Hypothalamus (tissue), 51 donors: ENCODE measurements at places on chromosomes 4 and X.

DNA sequence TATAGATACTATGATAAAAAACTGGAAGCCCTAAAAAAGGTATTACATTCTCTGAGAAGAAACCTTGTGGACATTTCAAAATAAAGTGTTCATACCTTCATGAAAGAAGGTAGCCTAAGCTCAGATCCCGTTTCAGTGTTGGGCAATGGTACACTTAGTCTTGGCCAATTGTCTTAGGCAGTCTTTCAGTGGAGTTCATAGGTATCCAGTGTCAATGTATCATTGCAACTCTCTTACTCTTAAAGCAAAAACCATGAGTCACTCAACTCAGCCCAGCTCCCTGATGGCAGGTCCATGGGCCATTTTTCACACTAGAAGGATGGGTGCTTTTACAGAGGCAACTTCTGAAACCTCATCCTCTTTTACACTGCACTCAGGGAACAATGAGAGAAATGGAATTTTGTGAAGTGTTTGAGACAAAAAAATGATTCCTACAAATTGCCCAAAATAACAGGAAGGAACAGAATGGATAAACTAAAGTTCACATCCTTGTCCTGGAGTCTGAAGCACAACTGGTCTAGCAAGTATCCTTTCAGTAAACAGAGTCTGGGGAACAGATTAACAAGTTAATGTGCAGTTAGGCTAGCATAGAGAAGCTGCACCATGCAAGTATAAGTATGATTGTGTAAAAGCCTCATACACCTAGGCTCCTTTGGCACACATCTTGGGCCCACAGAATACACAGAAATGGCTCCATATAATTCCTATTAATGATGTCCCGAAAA lies 7.0 kb upstream of the ZNF827 start:
- DNase-seq: no peak

GRCh38 chr4:47643845-47644244 lies 158.8 kb downstream of the ATP10D start:
- DNase-seq: no peak

GRCh38 chrX:40199704-40200103 lies 101.9 kb upstream of the BCOR start:
- DNase-seq: no peak

- no peak for DNase-seq
Observed at GRCh38 chr4:83234902-83235644, 49.5 kb downstream of the COQ2 start.

DNA sequence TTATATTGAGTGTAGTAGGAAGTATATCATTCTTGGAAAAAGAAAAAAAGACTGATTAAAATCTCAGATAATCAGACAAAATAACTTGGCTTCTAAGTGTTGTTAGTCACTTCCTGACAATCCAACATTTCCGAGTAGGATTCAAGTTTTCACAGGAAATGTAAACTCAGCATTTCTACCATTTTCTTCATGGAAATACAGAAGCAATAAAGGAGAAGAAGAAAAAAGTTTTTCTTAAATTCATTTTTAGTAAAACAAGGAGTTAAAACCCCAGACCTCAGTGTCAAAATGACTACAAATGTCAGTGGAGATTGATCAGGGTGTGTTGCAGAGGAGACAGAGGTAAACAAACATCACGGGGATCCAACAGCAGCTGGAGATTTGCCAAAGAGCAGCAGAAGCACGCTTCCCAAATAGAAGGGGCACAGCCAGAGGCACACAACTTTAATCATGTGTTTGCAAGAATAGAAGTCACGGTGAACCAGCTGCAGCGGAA lies 129.3 kb upstream of the FAM9B start:
- DNase-seq: no peak

- DNase-seq: no peak
Observed at GRCh38 chr4:172553216-172553615, 615.4 kb upstream of the GALNT7 start.

GRCh38 chrX:143632625-143633410 lies 3.1 kb downstream of the SLITRK4 start:
- no peak for DNase-seq

- no peak for DNase-seq
Observed at GRCh38 chrX:46209037-46209436, 336.2 kb downstream of the ZNF674 start.

- DNase-seq: no peak
Observed at GRCh38 chrX:31228415-31228832, 156.6 kb upstream of the FTHL17 start.

DNA sequence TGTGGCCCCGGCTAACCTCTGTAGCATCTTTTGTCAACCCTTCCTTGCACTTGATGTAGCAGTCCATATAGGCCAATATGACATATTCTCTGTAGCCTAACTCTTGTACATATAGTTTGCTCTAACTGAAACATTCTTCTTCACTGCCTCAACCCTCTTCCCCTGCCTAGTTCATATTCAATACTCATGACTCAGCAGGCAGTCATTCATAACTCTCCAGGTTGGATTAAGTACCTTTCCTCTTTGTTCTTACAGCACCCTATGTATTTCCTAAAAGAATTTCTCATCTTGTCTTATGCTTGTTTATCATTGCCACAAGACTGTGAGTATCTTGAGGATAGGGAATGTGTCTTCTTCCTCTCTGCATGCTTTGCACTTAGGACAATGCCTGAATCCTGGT lies 76.9 kb downstream of the TMLHE start:
- DNase-seq: no peak

GRCh38 chr4:88040707-88041106 lies 33.3 kb downstream of the PKD2 start:
- no peak for DNase-seq

DNA sequence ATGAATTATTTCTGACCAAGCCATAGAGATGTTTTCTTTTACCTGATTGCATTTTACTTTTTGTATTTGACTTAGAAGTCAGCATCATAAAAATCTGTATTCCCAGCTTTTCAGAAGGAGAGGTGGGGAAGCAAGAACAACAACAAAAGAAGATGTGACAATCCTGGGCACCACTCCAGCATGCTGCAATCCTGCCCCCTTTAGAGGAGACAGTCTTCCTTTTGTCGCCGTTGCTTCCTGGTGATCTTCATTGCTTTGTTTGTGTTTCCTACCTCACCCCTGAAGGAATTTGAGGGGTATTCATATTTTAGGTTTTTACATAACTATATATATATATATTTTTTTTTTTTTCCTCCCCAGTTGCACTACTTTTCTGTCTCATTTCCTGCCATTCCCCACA lies 3.7 kb downstream of the QRFPR start:
- DNase-seq: no peak

GRCh38 chr4:152064282-152064681 lies 303.5 kb upstream of the GATB start:
- no peak for DNase-seq

DNA sequence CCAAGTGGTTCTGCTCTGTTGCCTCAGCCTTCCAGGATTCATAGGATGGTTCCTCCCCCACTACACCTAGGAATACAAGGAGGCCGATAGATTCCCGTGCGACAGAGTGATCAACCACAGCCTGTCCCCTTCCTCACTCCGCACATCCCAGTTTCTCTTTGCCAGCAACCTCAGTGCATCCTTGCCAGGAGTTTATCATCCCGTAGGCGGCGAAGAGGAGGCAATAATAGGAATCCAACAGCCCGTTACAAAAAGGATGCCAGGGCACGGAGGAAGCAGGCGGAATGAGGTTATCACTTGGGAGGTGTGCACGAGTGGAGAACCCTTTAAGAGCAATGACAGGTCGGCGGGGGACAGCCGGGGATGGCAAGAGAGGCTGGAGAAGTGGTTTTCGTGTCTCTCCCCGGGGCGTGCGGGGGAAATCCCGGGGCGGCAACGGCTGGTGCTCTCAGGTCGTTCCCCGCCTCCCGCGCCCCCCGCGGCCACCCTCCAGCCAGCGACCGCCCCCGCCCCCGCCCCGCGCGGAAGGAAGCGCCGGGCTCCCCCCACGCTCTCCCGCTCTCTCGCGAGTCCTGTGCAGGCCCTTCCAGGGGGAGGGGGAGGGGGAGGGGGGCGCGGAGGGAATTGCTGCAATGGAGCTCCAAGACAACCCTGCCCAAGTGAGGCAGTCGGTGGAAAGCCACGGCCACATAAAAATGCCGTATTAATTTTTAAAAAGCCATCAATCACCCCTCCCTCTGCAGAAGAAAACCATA lies 1.6 kb downstream of the PPP3CA start:
- DNase-seq: peak; percentile 18

GRCh38 chrX:45781901-45782553 lies 581.4 kb upstream of the DIPK2B start:
- no peak for DNase-seq

DNA sequence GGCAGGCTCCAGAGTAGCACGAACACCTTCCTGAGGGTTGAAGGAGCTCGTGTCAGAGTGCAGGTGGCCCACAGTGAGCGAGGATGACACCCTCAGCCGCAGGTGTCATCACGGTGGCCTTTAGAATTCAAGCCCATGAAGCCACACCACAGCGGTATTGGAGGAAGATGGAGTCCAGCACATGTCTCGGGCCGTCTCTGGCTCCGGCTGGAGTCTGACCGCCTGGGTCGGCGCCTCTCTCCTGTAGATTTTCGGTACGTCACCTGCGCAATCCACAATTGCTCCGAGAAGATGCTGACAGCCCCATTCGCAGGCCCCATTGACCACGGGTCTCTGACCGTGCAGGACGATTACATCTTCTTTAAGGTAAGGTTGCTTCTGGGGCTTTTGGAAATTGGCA lies 229.4 kb upstream of the PSAPL1 start:
- no peak for DNase-seq

GRCh38 chrX:39677585-39677977 lies 420.2 kb downstream of the BCOR start:
- no peak for DNase-seq

DNA sequence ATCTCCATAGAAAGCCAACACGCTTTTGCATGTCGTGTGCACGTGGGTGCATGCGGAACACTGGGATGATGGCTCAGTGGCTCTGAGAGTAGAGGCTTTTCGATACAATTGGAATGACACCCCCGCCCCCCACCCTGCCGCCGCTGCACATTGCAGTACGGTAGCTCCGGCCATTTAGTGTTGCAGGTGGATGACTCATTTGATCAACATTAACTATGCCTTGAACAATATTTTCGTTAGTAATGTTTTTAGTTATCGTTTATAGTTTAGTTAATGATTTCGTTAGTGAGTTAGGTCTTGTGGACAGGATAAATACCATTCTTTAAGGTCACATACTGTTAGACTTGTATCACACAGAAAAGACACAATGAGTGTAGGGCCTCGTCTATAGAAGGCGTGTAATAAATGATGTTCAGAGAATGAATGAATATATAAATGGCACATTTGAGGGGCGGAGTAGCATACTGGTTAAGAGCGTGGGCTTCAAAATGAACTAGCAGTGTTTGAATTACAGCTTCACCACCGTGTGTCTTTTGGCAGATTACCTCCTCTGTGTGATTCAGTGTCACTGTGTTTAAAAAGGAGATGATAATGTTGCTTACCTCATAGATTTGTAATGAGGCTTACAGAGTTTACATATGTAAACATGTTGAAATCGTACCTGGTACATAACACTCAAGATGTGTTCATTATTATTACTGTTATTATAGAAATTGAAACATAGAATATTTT lies 67.2 kb upstream of the TENM3 start:
- no peak for DNase-seq

GRCh38 chrX:132263127-132263526 lies 43.9 kb upstream of the RAP2C start:
- DNase-seq: no peak

DNA sequence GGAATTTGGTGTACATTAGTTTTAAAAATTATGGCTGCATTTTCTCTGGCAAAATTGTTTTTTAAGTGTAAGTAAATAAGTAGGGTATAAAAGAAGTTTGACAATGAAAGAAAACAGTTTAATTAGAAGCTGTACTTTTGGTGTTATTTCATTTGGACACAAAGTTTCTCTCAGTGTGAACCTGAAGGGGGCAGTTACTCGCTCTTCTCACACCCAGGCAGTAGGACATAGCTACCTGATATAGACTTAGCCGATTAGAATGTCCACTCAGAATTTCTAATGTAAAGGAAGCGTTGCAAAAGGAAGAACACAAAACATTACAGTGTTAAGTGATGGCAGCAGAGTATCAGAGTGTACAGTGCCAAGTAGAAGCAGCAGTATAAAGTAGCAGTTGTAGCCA lies 311.9 kb upstream of the TECRL start:
- no peak for DNase-seq

DNA sequence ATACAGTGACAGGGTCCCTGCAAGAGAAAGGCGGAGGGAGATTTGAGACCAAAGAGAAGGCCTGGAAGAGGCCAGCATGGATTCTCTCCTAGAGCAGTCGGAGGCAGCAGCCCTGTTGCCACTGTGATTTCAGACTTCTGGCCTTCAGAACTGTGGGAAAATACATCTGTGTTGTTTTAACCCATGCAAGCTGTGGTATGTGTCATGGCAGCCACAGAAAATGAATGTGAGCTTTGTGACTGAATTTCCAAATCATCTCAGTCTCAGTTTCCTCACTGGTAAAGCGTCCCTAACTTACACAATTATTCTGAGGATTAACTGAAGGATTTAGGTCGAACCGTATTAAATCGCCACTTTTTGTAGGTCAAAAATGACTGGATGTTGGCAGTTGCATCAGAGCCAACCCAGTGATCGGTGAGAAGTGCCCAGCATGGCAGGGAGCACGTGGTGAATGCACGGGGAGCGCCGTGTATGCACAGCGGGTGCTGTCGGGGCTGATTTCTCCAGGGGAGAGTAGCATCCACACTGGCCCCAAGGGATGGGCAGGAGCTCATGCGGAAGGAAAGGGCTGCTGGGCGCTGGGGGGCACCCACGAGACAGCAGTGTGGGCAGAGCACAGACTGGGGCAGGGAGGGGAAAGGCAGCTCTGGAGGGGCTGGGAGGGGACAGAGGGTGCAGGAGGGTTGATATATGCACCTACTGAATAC lies 23.8 kb upstream of the NSG1 start:
- DNase-seq: no peak

- DNase-seq: no peak
Observed at GRCh38 chrX:154121207-154121606, 22.8 kb upstream of the OPN1LW start.

GRCh38 chrX:153746359-153746758 lies 17.7 kb upstream of the PLXNB3 start:
- no peak for DNase-seq

- DNase-seq: no peak
Observed at GRCh38 chrX:15215366-15215765, 54.5 kb downstream of the ASB9 start.

GRCh38 chr4:147933316-147933715 lies 201.4 kb downstream of the ARHGAP10 start:
- no peak for DNase-seq

- DNase-seq: no peak
Observed at GRCh38 chrX:106921637-106922036, 1.4 kb downstream of the CLDN2 start.

DNA sequence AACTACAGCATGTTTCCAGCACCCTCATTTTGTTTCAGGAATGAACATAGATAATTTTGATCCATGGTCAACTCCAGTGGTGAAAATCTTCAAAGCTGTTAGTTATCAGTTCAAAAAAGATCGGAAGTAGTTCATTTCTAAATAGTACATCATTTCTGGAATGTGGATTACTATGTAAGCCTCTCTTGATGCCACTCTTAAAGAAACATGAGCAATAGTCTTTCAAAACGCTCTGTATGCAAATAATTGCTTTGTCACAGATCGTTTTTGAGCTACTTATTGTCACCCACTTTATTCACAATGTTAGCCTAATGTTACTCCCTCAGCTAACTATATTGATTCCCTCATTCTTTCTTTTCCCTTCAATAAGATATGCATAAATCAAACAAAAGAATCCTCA lies 65.7 kb downstream of the NEIL3 start:
- no peak for DNase-seq
